ENCODE measurements at places on chromosomes 11 and 22.

- no peak for ATAC-seq
These were observed 32.7 kb downstream of the METTL15 start for GRCh38 chr11:28140689-28141455.

DNA sequence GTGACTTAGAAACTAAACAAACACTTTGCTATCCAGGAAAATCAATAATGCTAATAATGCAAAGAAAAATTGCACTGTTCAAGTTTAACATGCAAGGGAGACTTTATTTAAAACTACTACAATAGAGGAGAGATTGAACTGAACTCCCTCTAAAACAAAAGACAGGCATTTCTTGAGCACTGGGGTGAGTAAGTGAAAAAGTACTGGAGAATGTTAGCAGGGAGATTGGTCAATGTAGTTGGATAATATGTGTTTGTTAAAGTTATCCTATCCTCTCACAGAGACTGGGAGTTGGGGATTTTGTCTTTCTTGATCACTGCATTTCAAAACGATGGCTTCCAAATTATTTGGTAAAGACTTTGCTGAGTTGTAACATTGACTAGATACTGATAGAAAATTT, 77.6 kb downstream of the LUZP2 start:
- ATAC-seq: no peak

DNA sequence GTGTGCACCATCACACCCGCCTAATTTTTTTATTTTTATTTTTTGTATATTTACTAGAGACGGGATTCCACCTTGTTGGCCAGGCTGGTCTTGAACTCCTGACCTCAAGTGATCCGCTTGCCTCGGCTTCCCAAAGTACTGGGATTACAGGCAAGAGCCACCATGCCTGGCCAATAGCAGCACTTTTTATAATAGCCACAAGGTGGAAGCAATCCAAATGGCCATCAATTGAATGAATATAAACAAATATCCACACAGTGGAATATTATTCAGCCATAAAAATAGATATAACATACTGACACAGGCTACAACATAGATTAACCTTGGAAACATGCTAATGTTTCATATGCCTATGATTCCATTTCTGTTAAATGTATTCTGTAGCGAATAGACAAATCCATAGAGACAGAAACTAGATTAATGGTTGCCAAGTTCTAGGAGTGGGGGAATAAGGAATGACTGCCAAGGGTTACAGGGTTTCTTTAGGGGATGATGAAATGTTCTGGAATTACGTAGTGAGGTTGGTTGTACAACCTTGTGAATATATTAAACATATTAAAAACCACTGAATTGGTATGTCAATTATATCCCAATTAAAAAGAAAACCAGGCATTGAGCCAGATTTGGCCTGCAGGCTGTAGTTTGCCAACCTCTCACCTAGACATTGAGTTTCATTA, 4.8 kb downstream of the VPS51 start:
- ATAC-seq: no peak

- ATAC-seq: no peak
These were observed 30.4 kb downstream of the COMMD9 start for GRCh38 chr11:36258730-36259360.
